ENCODE measurements at places on chromosomes 2 and 18.

GRCh38 chr2:239411117-239411516 is 10.3 kb upstream of the HDAC4 start:
- DNase-seq = no peak

DNA sequence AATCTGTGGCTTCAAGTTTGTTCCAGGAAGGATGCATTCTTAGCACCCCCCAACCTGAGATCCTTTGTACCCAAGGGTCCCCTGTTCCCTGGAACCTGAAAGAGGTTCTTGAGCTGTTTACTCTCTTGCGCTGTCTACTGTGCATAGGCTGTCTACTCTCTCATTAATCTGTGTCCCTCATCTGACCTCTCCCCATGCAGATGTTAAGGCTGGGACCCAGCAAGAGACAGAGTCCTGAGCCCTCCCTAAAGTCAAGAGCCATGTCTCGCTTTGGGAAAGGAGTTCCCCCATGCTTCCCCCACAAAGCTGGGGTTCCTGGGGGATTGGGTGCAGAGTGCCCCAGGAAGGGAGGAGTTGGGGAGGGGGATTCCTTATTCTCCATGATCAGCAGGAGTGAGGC is 312.9 kb downstream of the CYP26B1 start:
- DNase-seq = no peak

- DNase-seq = no peak
Observed at GRCh38 chr2:172552547-172553291, 3.2 kb upstream of the PDK1 start.

DNA sequence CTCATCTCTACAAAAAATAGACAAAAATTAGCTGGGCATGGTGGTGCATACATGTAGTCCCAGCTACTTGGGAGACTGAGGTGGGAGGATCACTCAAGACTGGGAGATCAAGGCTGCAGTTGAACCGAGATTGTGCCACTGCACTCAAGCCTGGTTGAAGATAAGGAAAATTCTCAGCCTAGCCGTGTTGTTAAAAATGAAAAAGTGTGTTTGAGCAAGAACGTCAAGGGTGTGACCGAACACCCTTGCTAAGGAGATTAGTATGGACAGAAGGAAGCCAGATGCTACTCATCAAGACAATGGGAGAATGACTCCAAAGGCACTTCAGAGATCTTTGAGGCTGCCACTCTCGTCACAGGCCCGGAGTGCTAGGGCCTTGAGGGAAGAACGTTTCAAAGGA is 70.0 kb upstream of the NDUFV2 start:
- no peak for DNase-seq

- DNase-seq = no peak
Observed at GRCh38 chr18:57635003-57635822, 13.6 kb upstream of the NARS1 start.

Data from stimulated activated CD4-positive, alpha-beta T cell treated with anti-CD3 and anti-CD28 coated beads, Interleukin-1b, Interleukin-23, amount 100 ng/mL, for 4 hours (primary cell).